ENCODE measurements at places on chromosomes 1 and 21. TPM values are rescaled to one million over a fixed set of nuclear protein-coding genes. Genes with fewer than 3 reads are reported as not detected.
A peak's percentile ranks its signal among the peaks of the same experiment; 100 is the strongest.

DNA sequence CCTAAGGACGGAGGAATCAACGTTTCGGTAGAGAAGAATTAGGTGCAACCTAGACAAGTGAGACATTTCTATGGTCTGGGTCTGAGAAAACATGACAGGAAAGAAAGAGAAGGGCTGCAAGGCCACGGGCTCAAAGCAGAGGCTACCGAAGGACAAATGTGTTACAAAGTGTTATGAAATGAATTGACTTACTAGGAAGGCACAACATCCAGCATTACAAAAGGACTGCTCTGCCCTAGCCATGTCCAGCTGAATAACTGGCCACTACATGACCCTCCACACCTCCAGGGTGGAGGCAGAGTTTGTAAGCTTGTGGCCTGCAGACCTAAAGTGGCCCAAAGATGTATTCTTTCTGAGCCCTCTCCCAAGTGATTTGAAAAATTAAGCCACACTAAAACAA lies 133.6 kb downstream of the GDAP2 start:
- no peak for DNase-seq

GRCh38 chr1:160066829-160067745 lies 2.9 kb downstream of the KCNJ10 start:
- peak; percentile 45 for DNase-seq

DNA sequence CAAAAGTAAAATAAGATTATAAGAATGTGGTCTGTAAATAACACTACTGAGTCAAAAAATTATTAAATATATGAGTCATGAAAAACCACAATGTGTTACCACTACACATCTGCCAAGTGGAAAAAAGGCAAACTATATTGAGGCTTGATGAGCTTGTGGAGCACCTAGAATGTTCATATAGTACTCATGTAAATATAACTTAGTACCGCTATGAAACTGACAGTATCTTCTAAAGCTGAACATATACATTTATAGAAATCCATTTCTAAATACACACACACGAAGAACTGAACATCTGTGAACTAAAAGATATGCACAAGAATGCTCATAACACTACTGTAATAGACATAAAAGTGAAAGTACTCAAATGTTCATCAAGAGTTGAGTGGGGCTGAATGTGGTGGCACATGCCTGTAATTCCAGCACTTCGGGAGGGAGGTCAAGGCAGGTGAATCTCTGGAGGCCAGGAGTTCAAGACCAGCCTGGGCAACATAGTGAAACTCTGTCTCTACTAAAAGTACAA lies 18.5 kb upstream of the GBP3 start:
- DNase-seq: no peak

- no peak for DNase-seq
These were observed 5.2 kb upstream of the SMIM12 start for GRCh38 chr1:34864759-34865158.

GRCh38 chr1:163055005-163055404 lies 14.2 kb upstream of the RGS4 start:
- DNase-seq: no peak

- DNase-seq: no peak
These were observed 35.4 kb downstream of the KIAA0040 start for GRCh38 chr1:175157200-175157599.

- peak; percentile 50 for DNase-seq
These were observed 996 bp upstream of the C1orf159 start for GRCh38 chr1:1116701-1117468.

DNA sequence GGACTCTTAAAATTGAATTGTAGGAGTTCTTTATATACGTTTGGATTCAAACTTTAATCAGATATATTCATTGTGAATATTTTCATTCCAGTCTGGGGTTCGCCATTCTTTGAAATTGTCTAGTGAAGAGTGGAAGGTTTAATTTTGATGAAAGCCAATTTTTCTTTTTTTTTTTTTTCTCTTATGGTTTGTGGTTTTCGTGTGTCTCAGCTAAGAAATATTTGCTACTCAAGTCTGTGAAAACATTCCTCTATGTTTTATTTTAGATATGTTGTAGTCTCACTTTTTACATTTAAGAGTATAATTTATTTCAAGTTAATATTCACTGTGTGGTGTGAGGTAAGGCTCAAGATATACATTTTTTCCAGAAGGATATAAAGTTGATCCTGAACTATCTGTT lies 220.5 kb downstream of the KCNT2 start:
- no peak for DNase-seq

- DNase-seq: no peak
These were observed 209.8 kb upstream of the PRMT6 start for GRCh38 chr1:106846656-106847055.

DNA sequence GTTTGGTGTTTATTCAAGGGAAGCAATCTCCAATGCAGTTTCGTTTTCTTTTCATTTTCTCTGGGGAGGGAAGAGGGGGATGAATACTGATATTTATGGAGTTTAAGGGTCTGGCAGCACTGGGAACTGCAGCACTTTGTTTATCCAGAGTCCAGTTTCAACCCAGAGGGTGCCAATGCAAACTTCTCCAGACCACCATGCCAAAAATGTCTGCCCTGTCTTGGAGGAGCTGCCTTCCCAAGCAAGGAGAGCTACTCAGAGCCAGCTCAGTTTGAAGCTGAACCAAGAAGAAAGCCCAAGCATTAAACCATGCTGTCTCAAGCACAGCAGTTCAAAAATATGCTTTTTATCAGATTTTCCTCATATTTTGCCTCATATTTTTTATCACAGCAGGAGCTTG lies 589.7 kb downstream of the LMO4 start:
- no peak for DNase-seq

DNA sequence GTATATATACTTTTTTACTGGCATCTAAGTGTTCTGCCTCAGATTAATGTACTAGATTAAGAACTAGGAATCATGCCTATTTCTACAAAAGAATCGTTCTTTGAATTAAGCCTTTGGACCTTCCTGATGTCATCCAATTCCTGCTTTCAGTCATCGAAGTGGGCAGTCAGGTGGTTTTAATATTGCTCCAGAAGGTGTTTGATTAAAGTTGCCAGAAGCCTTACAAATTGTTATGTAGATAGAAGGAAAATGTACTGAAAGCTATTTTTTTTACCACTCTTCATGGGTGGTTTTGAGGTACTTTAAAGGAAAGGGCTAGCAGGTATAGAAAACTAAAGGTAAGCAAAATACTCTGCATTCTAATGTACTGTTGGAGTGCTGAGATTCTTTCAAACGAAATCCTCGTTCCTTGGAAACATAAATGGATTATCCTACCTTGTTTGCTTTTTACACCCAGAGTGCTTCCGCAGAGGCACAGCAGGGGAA lies 716 bp downstream of the CTBS start:
- no peak for DNase-seq

GRCh38 chr1:71054791-71055190 lies 7.2 kb upstream of the PTGER3 start:
- DNase-seq: no peak

GRCh38 chr1:198763298-198763714 lies 124.5 kb downstream of the PTPRC start:
- no peak for DNase-seq

DNA sequence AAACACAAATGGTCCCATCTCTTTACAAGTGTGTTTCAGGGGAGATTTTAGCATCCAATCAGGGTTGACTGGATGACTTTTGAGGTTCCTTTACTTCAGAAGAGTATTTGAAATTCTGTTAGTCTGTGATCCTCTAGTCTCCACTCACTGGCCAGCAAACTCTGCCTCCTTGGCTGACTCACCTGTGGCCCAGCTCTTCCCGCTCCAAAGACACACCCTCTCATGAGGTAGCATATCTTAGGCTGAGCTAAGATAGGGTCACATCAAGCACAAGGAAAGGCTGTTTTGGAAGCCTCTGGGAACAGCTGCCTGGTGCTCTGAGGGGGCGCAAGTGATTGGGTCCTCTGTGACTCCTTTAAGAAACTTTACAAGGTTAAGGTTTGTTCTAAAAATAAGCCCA lies 102.3 kb upstream of the FGGY start:
- DNase-seq: no peak

DNA sequence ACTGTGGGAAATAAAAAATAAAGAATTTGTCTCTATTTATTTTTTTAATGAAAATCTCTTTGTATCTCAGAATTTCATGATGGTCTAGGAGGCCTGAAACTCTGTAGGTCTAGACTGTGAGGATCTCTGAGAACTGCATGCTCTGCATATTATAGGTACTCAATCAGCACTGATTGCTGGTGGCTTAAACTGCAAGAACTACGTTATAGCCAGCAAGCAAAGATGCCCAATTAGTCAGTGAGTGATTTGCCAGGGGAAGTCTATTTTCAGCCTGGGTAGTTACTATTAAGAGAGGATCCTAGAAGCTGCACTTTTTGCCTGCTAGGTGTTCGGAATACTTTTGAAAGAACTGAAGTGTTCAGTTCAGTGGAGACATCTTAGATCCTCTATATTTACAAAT lies 87.4 kb downstream of the GPR52 start:
- no peak for DNase-seq

DNA sequence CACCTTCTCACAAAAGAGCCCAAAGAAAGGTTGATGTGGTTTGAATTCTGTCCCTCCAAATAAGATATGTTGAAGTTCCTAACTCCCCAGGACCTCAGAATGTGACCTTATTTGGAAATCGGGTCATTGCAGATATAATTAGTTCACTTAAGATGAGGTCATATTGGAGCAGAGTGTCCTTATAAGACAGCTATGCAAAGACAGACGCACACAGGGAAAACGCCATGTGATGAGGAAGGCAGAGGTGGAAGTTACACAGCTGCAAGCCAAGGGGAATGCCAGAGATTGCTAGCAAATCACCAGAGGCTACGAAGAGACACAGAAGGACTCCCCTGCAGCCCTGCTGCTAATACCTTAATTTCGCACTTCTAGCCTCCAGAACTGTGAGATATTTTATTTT lies 5.2 kb upstream of the ABCB10 start:
- DNase-seq: no peak

DNA sequence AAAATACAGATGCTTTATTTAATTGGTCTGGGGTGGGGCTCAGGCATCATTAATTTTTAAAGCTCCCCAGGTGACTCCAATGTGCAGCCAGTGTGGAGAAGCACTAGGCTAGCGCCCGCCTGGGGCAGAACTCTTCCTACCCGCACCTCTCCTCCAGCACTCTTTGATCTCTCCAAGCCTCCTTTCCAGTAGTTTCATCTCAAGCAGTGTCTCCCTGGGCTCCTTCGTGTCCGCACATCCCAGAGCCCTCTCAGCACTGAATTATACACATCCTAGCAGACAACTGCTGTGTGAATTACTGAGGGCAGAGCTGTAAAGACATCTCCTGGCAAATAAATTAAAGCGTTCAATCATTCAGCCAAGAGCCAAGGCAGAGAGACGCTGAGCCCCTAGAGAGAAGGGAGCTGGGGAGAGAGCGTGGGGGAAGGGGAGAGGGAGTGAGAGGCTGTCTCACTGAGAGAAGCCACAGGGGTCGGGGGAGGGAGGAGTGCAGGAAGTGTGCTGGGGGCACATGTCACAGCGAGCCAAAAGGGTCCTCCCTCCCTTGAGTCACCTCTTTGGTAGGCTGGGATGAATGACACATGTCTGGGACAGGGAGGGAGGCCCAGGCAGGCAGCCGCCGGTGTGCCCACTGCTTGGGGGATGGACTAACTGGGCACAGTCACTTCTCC lies 21.0 kb upstream of the PARP1 start:
- DNase-seq: no peak

- no peak for DNase-seq
These were observed 104.7 kb upstream of the RGS18 start for GRCh38 chr1:192053531-192053971.

GRCh38 chr1:62597281-62597680 lies at the start of gene ANGPTL3:
TSS of gene ANGPTL3 (plus strand) at chr1:62597520. CDS start at chr1:62597567, 47 bp downstream.
- DNase-seq: no peak

DNA sequence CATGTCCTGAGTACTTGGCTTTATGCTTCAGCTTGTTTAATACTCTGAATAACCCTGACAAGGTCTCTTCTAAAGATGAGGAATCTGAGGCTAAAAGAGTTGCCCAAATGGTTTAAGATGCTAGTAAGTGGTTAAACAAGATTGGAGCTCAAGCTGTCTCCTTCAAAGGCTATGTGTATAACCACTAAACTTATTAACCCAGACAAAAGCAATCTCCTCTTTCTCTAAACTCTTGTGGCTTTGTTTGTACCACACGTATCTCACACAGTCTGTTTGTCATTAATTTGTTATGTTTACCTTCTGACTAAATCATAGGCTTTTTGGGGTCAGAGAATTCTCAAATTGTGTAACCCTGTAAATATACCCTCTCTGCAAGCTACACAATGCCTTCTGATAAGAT lies 89.9 kb downstream of the HMCN1 start:
- DNase-seq: no peak

GRCh38 chr1:12153181-12153785 lies 13.5 kb upstream of the TNFRSF1B start:
- no peak for DNase-seq

DNA sequence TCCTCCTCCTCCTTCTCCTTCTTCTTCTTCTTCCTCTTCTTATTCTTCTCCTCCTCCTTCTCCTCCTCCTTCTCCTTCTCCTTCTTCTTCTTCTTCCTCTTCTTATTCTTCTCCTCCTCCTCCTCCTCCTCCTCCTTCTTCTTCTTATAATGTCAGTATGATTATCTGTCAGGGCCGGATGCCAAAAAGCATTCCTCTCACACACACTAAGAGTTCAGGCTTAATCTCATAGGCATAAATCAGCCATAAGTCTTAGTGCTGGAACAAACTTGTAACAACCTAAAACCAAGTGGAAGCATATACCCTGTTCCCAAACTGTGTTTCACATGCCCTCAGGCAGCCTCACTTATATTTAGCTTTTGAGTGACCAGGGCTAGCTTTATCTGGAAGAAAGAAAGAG lies 240.3 kb downstream of the LMX1A start:
- no peak for DNase-seq

DNA sequence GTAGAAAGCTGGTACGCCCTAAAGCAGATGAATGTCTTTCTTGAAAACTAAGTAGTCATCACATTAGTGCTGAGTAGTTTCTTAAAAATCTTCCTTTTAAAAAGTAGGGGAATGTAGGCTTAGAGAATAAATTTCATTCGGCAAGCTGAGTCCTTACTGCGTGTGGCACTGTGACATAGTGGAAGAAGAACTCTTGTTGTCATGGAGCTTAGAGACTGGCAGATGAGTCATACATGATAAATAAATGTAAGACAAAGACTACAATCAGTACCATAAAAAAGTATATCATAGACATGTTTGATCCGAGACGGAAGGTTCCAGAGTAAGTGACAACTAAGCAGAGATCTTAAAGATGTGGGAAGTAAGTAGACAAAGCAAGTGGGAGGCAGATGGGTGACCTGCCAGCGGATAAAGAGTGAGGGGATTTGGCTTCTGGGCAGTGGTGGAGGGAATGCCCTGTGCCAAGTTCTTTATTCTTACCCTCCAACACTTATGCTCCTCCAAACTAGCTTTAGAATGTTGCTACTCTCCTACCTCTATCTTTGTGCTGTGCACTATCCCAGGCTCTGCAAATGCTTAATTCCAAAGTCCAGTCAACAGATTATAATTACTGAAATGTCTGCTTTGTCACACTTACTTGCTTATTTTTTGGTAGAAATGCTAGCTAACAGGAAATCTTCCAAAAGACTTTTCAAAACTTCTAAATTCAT lies 608.5 kb upstream of the USP24 start:
- no peak for DNase-seq

GRCh38 chr21:45825219-45825618 lies 156.4 kb upstream of the COL6A1 start:
- no peak for DNase-seq

Gene RASSF5
- total RNA-seq: 3.1 TPM

Gene ANKRD65
- 1.8 TPM for total RNA-seq

Gene CDK18
- 46.5 TPM for total RNA-seq

Gene RPE65
- not detected for total RNA-seq

Gene OLIG1
- total RNA-seq: 0.19 TPM

Gene OR2G6
- total RNA-seq: not detected

Gene GNG4
- total RNA-seq: 53.5 TPM
